Keratinocyte (primary cell): ENCODE measurements at places on chromosomes 5 and 9. TPM values are rescaled to one million over a fixed set of nuclear protein-coding genes. Genes with fewer than 3 reads are reported as not detected.

PCDHA7 gene
- polyA plus RNA-seq: 0.02 to 0.05 TPM (median 0.04 TPM) in 3 replicates

C5 gene
- polyA plus RNA-seq: 0.49 to 0.76 TPM (median 0.70 TPM) in 3 replicates

IFNA13 gene
- not detected in 3 replicates for polyA plus RNA-seq

ZSWIM6 gene
- 8.6 to 10.8 TPM (median 9.9 TPM) in 3 replicates for polyA plus RNA-seq

TAF11L8 gene
- polyA plus RNA-seq: not detected in 3 replicates
